Activated CD4-positive, alpha-beta T cell treated with anti-CD3 and anti-CD28 coated beads, Interleukin-2, Interleukin-4, amounts not matched to agents 100 ng/mL and 50 ng/mL, durations not matched to agents 16 hours and 8 hours (primary cell): ENCODE measurements at places on chromosomes 2 and 18.

GRCh38 chr2:21820271-21820670 is 696.5 kb downstream of the TDRD15 start:
- DNase-seq = no peak

- no peak for DNase-seq
These were observed 322.8 kb downstream of the LRRTM4 start for GRCh38 chr2:77199411-77199810.

DNA sequence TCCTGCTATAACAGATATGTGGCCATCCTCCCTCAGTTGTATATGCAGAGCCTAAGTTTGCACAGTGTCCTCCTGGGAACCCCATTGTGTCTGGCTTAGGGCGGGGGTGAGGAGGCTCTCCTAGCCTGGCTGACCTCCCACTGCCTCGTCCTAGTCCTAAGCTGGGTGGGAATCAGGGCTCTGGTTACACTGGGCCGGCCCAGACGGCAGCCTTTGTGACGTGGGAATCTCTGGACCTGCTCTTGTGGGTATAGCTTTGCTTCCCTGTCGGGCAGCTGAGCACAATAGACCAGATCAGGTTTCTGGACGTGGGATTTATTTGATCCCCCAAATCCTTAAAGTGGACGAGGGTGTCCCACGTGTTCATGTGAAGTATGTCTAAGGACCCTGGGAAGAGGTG is 2.9 kb downstream of the ACKR3 start:
- no peak for DNase-seq

- DNase-seq = no peak
These were observed 54.7 kb downstream of the CABLES1 start for GRCh38 chr18:23189768-23190661.

GRCh38 chr2:75846683-75847190 is 136.0 kb upstream of the GCFC2 start:
- DNase-seq = no peak

DNA sequence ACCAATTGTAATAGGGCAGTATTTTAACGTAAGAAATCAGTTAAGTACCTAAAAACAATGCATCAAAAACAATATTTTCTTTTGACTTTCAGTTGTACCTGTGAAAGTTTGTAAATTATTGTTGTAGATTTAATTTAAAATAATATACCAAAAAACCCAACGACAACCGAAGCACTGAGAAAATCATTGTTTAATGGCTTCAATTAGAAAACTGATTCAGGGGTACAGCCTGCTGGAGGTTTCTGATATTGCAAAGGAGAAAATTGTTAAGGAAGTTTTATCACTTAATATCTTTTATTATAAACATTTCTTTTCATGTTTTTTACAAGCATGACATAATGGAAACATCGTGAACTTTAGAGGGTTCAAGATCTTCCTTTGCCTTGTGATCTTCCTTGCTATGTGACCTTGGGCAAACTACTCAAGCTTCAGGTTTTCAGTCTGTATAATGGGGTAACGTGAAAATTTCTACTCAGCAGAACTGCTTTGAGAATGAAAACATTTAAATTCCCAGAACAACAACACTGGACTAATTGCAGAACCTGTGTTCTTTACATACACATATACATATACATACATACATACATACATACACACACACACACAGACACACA is 76.3 kb upstream of the GLS start:
- DNase-seq = peak; percentile 12

DNA sequence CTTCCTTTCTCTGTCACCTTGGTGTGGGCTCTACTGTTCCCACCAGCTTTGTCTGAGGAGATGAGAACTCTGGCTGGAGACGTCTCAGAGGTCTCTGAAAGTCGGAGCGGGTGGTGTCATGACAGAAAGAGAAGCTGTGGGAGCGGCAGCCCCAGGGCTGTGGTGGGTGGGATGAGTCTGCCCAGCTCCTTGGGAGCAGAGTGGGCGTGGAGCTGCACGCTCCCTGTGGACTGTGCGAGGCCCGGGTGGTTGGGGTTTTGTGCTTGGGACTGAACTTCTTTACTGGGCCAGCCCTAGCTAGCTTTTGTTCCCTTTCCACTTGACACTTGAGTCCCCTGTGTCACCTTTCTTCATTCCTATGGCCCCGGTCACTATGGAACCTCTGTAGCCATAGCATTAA is 10.4 kb downstream of the TOGARAM2 start:
- no peak for DNase-seq

DNA sequence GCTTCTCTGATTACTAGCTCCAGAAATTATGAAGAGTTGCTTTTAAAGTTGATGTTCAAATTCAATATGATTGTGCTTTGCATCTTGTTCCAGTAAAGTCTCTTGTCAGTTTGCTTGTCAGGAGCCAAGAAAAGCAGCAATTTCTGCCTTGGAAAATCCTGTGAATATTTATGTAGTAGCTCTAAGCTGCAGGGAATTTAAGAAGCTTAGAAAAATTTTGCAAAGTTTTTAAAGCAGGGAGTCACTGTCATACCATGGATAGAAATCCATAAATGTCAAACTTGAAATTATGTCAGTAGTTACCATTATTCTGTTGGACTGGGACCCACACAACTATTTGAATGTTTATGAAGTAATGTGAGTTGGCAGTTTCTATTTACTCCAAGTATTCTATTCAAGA is 169.3 kb downstream of the TMEM200C start:
- no peak for DNase-seq

DNA sequence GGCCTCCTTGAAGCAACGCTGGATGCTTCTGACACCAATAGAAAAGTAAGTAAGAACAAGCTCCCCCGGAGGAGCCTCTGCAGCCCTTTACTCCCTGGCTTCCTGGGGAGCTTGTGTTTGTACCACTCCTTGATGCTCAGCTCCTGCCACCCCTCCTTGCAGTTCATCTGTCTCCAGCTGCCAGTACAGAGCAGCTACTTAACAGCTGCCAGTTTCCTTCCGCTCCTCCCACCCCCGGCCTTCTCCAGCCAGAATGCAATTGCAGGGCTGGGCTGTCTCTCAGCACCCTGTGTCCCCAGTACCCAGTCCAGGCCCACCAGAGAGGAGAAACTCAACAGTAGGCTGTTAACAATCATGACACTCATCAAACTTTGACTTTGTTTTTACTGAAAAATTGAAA is 109.4 kb downstream of the AOX1 start:
- no peak for DNase-seq

- no peak for DNase-seq
These were observed 99.6 kb upstream of the MBOAT2 start for GRCh38 chr2:9102861-9103662.

- no peak for DNase-seq
These were observed 156.2 kb downstream of the DDX1 start for GRCh38 chr2:15747603-15748471.

- DNase-seq = no peak
These were observed 46.5 kb downstream of the RNF144A start for GRCh38 chr2:6963727-6964126.

- no peak for DNase-seq
These were observed 36.8 kb upstream of the GPD2 start for GRCh38 chr2:156399224-156399949.

DNA sequence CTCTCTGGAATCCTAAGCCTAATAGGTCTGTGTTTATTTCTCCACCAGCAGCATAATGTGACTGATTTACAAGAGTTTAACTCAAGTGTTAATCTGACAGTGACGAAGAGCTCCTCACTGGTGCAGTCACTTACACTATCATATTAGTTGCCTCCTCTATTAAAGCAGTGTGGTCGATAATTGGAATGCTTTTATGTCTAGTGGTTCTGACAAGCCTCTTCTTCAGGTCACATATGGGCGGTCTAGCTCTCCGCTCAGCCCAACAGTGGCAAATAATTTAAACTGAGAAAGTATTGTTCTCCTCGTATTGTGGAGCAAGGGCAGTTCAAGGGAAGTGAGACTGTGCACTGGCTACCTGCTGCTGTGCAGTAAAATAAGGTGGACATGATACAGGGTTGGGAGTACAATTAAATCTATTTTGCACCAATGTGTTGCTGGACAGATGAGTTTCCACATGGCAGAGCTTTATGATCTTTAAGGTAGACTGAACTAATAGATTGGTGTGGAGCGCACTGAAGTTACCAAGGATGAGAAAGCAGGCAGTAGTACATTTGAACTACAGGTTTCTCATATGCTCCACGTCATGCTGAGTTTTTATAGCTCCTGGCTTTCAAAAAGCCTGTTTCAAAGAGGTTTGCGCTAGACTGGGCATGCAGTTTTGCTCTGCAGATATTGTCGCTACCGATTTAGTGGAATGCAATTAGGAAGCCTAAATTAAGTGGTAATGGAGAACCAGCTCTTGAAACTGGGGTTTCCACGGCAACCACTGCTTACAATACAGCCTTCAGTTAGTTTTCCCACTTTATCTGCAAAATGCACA is 151.7 kb upstream of the POU3F3 start:
- no peak for DNase-seq

- DNase-seq = no peak
These were observed 196.5 kb downstream of the LNPK start for GRCh38 chr2:175805442-175806124.

GRCh38 chr2:205077159-205077558 is 531.9 kb downstream of the PARD3B start:
- peak; percentile 27 for DNase-seq

GRCh38 chr2:231222318-231223000 is 24.0 kb downstream of the ARMC9 start:
- DNase-seq = no peak

DNA sequence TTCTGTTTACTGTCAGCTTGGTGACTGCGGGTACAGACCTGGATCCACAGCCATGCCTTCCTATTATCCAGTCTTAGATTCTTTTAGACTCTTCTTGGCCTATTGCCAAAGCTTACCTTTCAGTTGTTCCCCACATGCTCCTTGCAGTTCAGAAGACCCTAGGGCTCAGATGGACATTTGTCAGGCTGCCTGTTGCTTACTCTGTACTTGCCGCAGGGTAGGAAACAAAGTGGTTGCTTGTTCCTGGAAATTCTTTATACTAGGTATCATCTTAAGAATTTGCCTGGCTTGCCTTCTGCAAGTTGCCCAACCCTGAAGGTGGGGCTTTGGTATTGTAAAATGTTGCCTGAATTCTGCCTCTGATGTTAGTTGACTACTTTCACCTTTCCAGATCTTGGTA is 24.4 kb downstream of the CD28 start:
- DNase-seq = no peak

DNA sequence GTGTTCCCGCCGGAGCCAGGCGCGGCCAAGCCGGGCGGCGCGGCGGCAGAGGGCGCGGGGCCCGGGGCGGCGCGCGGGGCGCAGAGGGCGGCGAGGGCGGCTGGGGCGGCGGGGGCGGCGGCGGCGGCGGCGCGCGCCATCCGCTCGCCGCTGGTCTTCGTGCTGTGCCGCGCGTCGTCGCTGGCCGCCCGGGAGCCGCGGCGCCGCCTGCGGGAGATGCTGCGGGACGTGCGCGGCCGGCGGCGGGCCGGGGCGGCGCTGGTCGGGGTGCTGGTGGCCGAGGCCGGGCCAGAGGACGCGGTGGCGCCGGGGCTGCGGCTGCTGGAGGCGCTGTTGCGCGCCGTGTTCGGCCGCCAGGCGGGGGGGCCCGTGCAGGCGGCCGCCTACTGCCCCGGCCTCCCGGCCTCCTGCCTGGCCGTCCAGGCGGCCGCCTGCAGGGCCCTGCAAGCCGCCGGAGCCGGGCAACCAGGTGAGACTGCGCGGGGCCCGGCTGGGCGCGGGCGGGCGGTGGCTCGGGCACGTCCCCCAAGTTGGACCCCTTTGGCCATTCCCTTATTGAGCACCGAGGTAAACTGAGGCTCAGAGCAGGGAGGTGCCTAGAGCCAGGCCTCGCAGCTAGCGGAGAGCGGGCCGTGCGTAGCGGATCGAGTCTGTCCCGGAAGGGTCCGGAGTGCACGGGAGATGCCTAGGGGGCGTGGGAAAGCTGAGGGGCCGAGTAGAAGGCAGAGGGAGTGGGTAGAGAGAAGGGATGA is 584 bp downstream of the C2orf72 start:
- DNase-seq = no peak

DNA sequence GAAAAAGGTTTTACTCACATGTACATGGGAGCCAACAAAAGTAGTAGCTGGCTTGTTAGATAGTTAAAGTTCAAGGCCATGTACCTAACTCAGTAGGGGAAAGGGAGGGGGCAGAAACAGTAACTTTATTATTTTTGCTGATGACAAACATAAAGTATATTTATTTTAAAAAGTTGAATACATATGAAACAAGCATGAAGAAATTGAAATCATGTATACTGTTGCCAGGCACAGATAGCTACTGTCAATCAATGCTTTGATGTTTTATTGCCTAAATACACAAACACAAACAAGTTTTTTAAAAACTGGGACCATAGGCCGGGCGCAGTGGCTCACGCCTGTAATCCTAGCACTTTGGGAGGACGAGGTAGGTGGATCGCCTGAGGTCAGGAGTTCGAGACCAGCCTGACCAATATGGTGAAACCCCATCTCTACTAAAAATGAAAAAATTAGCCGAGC is 7.6 kb upstream of the PSD4 start:
- no peak for DNase-seq

- no peak for DNase-seq
These were observed 19.9 kb upstream of the NEDD4L start for GRCh38 chr18:58024139-58024538.

- DNase-seq = peak; percentile 50
These were observed 107.2 kb upstream of the L3MBTL4 start for GRCh38 chr18:6521803-6522418.

- peak; percentile 47 for DNase-seq
These were observed 1.2 kb downstream of the MEX3C start for GRCh38 chr18:51196118-51196810.

GRCh38 chr2:100297511-100297910 is 24.8 kb downstream of the LONRF2 start:
- no peak for DNase-seq

GRCh38 chr18:10121786-10122515 is 208.1 kb downstream of the VAPA start:
- peak; percentile 5 for DNase-seq

- no peak for DNase-seq
These were observed 165.4 kb upstream of the SLC1A4 start for GRCh38 chr2:64823794-64824193.

- no peak for DNase-seq
These were observed 326.8 kb downstream of the SETBP1 start for GRCh38 chr18:45007531-45007930.

DNA sequence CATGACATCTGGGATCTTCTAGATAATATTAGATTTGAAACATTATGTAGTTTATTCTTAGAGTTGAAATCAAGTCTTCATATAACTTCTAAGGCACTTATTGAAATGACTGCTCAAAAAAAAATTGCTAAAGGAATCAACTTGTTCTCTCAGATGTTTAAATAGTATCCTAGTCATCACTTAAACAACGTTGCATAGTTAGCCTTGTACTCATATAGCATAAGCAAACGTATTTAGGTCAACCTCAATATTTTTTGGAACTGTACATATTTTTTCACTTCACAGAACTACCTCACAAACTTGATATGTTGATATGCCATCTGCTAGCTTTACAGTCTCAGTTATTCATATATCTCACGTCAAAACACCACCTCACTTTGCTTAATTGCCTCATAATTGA is 47.1 kb upstream of the CREB1 start:
- no peak for DNase-seq
